OCI-LY7 (cell line): ENCODE measurements at places on chromosomes 5 and 9.

DNA sequence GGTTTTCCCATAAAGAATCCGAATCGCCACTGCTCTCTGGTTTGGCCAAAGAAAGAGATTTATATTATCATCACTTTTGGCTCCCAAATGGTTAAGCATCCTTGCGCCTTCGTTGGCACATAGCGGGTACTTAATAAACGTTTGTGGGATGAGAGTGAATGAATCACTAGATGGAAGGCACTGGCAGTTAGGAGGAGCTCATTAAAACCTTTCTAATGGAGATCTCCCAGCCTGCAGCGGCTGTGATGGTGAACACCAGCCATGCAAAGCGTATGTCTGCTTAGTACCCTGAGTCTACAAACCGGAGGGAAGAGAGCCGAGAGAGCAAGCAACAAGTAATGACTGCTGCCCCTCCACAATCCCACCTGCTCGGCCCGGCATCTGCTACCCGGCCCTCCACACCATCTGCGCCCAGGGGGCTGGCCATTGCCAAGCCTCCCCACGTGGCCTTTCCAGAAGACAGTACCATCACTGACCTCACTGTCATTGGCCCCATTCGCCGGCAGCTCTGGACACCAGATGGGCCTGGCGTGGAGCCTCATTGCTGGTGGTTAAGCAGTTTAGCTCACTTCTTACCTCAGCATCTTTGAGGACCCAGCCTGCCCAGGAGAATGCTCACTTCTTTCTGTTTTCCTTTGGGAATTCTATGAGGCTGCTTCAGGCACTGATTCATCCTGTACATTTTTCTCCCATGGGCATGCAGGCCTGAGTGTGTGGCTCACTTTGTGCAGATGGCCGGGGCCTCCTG is 39.3 kb upstream of the ANKRD33B start:
- DNase-seq = no peak

DNA sequence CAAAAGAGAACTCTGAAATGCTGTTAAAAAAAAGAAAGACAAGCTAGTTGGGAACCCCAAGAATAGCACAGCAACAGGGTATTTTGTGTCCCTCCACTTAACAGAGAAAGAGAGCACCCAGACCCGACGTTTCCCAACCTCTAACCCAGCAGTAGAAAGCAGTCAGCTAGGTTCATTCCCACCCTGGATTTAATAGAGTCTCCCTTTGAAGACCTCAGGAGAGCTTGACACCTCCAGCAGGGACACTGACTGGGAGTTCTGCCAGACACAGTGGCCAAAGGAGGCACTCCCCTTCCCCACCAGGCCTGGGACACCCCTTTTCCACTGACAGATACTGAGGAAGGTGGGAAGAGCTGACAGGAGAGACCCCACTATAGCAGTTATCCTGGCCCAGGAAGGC is 337.5 kb upstream of the MSX2 start:
- no peak for DNase-seq

DNA sequence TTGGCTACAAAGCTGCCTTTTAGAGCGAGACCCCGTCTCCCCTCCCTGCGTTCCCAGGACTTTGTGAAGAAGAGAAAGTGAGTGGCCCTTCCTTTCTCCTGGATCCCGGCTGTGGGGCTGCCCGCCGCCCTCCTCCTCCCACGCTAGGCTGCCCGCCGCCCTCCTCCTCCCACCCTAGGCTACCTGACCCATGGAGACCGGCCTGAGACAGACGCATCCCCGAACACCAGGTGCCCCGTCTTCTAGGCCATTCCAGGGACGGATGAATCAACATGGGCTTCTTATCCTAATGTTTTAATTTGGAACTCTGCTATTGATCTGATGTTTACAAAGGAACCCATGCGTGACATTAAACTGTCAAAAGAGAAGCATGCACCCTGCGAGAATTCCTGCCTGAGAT is 117.3 kb upstream of the LPCAT1 start:
- DNase-seq = no peak

DNA sequence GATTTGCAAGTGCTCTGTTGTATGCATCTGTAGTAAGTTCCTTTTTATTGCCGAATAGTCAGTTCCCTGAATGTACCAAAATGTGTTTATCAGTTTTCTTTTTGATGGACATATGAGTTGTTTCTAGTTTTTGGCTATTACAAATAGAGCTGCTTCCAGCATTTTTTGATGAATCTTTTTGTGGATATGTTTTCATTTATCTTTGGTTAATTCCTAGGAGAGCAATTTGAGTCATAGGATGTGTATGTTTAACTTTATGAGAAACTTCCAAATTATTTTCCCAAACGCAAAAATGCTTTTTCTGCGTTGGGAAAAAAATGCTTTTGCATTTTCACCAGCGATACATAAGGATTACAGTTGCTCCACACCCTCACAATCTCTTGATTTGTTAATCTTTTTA is 287.7 kb downstream of the FER start:
- no peak for DNase-seq

- no peak for DNase-seq
Measured at GRCh38 chr5:72046106-72046505, 61.2 kb upstream of the MAP1B start.

GRCh38 chr5:155605920-155606319 is 592.4 kb downstream of the KIF4B start:
- no peak for DNase-seq
